ENCODE measurements at places on chromosomes 5 and 9.

GRCh38 chr9:111381006-111381405 is 51.0 kb upstream of the OR2K2 start:
- no peak for DNase-seq

DNA sequence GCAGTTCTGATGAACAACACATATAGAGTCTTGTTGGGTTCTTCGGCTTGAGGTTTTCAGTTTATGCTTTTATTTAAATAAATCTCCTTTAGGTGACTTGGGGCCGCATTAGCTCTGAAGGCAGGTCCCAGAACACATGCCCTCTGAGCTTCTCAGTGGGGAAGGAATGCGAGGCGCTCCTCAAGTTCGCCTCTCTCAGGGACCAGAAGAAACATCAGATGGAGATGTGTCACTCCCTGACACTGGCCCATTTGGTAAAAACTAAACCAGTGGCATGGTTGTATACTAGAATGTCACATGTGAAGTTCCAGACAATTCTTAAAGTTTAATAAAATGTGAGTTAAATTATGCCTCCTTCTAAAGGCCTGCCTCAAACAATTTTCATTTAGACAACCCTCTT is 1.9 kb downstream of the MACROH2A1 start:
- DNase-seq: no peak

DNA sequence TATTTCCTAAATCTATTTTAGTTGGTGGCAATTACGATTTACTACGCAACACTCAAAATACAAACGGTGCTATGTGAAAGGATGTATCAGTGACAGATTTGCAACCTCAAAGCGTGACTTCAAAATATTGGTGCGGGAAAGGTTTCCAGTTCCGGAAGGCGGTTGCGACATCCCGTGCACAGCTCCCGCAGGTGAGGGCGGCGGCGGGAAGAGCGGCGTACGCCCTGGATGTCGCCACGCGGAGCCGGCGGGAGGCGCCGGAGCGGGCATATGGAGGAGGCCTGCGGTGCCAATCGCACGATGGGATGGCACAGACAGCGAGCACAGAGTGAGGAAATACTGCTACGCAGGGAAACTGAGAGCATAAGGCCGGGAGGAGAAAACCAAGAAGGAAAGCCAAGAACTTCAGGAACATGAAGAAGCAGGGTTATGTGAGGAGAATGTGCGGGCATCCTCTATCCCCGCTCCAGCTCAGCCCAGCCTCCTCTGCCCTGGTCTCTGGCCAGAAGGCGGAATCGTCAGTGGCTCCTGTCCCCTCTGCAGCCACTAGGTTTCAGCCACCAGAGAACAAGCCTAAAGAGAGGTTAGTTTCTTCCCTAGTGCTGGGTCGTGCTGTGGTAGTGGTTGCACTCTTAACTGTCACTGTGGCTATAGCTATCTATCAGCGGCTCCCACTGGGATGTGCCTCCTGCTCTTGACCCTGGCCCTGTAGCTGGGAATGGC is 378.1 kb upstream of the TLE4 start:
- no peak for DNase-seq

DNA sequence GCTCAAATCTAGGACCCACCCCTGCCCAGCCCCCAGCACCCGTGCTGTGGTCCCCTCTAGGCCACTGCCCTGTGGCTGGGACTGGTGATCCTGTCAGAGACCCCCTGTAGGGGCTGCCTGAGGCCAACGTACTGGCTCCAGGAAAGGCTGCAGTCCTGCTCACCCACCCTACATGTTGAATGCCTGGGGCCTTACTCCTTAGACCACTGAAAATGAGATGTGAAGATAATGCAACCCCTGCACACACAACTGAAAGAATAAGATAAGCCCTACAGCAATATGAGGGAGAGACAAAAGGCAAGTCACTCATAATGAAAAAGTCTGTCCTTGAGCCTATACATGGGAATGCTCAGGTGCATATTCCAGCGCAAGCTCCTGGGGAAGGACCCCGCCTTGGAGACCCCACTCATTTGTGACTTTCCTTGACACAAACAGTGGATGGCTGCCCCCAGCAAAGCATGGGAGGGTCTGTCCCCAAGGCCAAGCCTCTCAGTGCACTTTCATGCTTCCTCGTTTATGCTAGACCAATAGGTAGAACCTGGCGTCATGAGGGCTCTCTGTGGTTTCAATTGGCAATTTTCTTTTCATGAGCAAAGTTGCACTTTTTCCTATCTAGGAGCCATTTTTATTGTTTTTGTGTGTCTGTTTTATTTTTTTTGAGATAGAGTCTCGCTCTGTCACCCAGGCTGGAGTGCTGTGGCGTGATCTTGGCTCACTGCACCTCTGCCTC is 12.5 kb upstream of the WNK2 start:
- DNase-seq: no peak

DNA sequence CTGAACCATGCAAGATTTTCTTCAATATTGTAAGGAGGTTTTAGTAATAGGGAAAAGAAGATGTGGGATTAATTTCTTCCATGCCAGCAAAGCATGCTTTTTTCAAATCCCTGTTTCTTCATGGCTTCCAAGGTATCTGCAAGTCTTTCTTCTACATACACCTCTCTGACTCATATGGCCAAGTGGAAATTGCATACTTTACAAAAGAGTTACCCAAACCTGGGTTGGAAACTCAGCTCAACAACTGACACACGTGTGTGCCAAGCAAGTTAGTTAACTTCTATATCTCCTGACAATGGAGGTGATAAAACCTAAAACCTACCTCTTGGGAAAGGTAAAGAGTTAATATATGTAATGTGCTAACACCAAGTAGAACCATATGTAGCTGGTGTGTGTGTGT is 28.5 kb upstream of the MAMDC2 start:
- no peak for DNase-seq

DNA sequence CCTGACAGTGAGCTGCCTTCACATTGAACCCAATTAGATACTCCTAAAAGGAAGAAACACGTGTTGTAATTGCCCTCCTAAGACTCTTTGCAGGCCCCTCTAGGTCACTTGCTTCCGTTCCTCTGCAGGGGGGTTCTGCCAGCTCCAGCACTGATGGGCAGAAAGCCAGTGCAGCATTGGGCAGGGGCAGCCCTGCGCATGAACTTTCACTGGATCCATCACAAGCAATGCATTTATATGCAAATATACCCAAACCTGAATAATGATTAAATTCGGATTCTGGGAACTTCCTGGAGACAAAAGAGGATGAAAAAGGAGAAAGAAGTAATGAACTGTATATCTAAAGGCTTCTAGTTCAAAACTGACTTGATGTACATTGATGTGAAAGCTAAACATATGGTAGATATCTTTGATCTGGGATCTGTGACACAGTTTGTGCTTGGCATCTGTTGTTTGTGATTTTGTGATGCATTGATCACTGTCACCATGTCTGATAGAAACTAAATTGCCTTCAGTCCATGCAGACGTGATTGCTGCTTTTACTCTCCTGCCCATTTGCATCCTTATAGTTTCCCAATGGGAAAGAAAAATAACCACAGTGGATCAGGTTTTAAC is 313.4 kb downstream of the DEPDC1B start:
- DNase-seq: no peak

DNA sequence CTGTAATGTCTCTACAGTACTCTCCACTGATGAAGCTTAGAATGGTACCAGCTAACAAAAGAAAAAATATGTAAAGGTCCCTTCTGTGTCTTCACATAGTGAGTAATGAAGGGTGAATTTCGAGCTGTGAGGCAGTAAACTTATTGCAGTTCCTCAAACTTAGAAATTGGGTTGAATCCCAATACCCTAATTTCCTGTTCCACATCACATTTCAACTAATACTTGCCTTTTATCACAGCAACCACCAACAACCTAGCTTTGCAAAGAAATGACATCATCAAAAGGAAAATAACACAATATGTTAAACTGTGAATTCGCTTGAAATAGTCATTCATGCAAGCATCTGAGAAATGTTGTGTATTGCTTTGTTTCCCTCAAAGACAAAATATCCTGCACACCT is 9.4 kb upstream of the TNFAIP8 start:
- no peak for DNase-seq

- DNase-seq: no peak
Observed at GRCh38 chr9:8297047-8297446, 497.5 kb upstream of the DMAC1 start.

GRCh38 chr9:116647515-116647809 is 39.6 kb upstream of the TRIM32 start:
- DNase-seq: no peak

GRCh38 chr9:124262649-124262972 is 4.9 kb downstream of the NEK6 start:
- DNase-seq: no peak

GRCh38 chr5:43639566-43639965 is 36.6 kb downstream of the NNT start:
- DNase-seq: no peak

DNA sequence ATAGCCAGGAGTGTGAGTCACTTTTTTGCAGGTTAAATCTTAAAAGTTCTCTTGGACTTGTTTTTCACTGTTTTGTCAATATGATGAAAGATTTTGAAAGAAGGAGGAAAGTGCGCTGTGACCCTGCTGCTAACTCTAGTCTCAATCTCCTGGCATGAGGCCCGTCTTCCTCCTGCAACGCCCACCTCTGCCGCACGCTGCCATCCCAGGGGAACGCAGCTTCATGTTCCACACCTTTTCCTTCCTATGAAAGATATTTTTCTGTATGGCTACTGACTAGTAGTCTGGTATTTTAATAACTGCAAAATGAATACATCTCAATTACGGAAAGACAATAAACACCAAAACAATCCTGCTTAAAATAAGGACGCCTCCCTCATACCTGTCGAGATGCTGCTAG is 8.3 kb downstream of the PPIC start:
- DNase-seq: no peak

- no peak for DNase-seq
Observed at GRCh38 chr5:223791-224190, 5.7 kb downstream of the SDHA start.

- DNase-seq: no peak
Observed at GRCh38 chr5:178201927-178202235, 2.5 kb upstream of the HNRNPAB start.
